AG09319 (cell line): ENCODE measurements at places on chromosomes 7 and 10.

- no peak for DNase-seq
These were observed 31.2 kb downstream of the OSBPL3 start for GRCh38 chr7:24948739-24949138.

DNA sequence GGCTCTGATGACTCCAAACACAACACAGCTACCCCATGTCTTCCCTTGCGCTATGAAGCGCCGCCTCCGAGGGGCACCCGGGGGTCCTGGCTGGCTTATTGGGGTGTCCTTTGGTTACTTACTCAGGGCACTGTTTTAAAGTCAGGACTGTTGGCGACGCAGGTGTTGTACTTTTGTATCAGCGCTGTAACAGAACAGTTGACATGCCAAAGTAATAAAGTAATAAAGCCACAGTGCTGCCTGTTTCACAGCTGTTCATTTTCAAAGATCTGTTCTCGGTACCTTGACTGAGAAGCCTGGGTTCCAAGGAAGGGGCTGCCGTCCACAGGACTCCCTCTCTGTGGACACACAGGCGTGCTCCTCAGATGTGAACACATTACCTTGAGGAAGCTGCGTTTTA, 64.1 kb downstream of the WDR37 start:
- DNase-seq, result no peak

DNA sequence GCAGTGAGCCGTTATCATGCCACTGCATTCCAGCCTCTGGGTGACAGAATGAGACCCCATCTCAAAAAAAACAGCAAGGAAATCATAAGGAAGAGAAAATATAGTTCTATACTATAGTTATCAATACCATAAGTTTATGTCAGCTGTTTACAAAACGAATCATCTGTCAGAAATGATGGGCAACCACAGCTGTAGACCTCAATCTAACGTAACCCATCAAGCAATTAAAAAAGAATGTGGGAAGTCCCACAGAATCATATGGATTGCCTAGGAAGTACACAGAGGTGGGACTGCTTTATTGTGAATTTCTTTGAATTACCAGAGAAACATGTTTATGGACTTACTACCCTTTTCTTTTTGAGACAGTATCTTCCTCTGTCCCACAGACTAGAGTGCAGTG, 6.9 kb downstream of the NRBF2 start:
- DNase-seq, result no peak

GRCh38 chr10:22268503-22268902, 47.7 kb upstream of the COMMD3 start:
- DNase-seq, result no peak

- no peak for DNase-seq
These were observed 589.0 kb downstream of the NXPH1 start for GRCh38 chr7:9022456-9022855.

DNA sequence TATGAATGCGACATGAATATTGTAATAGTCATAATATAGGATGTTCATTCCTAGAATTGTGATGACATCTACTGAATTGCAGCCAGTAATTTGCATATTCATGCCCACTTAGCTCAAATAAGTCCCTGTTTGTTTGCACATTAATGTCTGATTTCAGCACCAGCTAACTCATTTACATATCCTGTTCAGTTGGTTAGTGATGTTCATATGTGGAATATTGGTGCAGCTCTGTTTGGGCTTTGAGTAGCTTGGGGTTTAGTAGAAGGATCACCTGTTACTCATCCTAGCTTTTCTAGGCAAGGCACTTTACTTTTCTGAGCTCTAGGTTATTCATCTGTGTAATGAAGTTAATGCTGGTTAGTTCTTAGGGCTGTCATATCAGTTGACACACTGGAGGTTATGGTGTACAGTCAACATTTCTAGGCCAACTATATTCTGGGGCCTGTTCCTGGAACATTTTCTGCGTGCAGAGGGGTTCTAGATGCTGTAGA, 238.4 kb downstream of the EXOC4 start:
- DNase-seq, result no peak

DNA sequence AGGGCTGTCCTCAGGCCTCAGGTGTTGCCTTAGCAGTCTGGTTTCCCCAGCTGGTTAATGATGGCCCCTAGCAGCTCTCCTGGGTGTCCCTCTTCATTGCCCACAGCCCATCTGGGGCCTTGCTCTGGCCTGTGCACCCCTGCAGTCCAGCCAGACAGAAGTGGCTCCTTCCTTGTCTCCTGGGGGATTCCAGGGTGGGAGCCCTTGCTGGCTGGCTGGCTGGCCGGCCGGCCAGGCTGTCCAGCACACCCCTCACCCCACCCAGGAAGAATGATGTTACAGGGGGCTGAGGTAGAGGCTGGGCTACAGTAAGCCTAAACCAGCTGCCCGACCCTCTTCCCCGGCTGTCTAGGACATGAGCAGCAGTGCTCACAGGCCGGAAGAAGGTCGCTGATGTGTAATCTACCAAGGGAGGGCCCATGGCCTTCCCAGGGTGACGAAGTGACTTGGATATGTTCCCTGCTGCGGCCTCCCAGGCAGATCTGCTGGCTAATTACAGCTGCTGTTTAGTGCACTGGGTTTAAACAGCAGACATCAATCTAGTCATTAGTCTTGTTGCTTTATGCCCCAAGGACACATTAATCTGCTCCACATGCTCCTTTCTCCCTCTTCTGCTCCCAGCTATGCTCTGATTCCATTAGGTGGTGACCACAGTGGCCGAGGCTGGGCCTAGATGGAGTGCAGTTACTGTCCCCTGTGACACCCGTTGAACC, 53.8 kb upstream of the LRRC4 start:
- DNase-seq, result no peak

GRCh38 chr7:24381894-24382505, 98.0 kb downstream of the NPY start:
- DNase-seq, result no peak

DNA sequence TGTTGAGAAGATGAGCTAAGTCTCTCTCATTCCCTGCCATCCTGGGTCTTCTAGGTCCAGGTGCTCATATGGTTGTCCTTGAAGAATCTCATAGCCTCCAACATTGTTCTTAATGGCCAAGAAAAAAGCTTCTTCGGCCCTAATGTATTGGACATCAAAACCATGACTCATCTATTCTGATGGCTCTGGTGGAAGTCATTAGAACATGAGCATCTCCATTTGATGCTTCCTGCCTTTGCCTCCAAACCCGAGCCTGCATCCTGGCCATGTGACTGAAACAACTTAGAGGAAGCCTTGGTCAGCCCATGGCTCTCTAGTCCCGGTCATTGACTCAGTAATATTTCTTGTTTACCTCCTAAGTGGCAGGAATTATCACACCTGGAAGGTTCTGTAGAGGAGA, 264.1 kb upstream of the FZD8 start:
- no peak for DNase-seq

- DNase-seq, result peak; percentile 25
These were observed 166.3 kb downstream of the ZNF438 start for GRCh38 chr10:30865141-30865926.

- no peak for DNase-seq
These were observed 96.0 kb upstream of the IKZF1 start for GRCh38 chr7:50208378-50208982.

- DNase-seq, result no peak
These were observed 23.0 kb upstream of the MSS51 start for GRCh38 chr10:73456187-73456890.

DNA sequence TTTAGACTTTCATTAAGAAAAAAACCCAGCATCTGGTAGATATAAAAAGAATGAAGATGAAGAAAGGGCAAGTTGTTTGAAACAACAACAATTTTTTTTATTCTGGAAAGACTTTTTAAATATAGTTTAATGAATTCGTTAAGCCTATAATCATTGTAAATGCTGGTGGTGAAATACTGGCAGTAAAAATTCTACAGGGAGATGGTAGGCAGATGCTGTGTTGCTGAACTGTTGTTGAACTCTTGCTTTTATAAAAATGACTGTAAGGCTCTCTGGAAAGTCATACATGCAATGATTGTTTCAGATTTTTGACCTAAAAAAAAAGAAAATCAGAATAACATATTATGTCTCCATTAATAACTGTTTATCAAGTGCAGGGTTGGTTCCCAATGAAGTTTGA, 39.0 kb downstream of the SCIN start:
- DNase-seq, result no peak

GRCh38 chr7:99407872-99408378, 472 bp downstream of the PDAP1 start:
- peak; percentile 40 for DNase-seq

DNA sequence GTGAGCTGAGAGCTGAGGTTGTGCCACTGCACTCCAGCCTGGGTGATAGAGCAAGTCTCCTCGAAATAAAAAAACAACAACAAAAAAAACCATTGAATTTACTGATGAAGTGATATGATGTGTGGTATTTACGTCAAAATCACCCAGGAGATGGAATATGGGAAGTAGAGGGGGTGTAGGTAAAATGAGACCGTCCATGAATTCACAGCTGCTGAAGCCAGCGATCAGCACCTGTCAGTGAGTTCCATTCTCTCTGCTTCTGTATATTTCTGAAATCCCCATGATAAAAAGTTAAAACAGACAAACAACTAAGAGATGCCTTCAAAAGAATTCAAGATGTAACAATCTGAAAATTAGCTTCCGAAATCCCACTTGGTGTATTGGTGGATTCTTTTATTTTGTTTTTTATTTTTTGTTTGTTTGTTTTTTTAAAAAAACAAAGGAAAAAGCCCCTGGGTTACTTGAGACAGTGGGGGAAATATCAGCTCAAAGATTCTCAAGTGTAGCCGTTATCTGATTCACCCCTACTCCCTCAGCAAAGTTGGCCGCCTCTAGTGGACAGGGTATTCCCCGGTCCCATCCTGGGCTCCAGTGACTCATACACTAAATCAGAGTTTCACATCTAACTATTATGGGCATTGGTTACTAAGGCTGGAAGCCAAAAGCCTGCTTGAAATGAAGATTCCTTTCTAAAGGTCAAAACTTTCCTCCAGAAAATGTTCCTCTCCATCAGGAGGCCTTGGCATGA, 76.4 kb downstream of the MAP3K8 start:
- peak; percentile 50 for DNase-seq

DNA sequence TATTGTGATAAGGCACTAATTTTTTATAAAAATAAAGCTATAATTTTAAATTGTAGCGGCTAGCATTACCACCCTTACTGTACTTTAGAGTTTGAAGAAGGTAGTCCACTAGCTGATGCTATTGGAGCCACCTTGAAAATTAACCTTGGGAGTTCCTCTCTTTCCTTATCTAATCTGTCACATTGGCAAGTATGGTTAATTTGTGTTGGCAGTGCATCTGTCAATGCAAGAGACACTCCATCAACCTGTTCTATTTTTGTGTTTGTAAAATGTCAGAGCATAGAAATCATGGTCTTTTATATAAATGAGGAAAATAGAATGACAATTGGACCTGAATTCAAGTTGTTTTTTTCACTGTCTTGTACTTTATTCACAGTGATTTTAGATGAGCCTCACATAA, 20.5 kb downstream of the GLCCI1 start:
- no peak for DNase-seq

GRCh38 chr7:151143261-151144015, 24.1 kb downstream of the GBX1 start:
- no peak for DNase-seq

GRCh38 chr10:88228130-88228529, 355.0 kb downstream of the RNLS start:
- no peak for DNase-seq

DNA sequence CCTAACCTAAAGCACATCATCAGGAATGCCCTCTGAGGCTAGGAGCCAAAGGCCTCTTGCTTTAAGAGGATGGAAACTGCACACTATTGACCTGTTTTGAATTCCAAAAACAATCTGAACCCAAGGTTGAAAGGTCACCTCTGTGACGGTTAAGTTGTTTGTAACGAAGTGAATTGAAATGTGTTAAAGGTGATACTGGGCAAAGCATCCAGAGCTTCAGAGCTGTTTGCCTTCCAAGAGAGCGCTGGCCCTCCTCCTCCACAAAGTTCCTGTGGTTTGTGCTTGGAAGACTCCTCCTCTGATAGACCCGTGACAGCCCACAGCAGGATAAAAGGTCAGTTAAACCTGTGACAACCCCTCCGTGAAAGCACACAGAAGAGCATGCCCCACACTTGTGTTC, 133.7 kb upstream of the CTTNBP2 start:
- DNase-seq, result no peak

DNA sequence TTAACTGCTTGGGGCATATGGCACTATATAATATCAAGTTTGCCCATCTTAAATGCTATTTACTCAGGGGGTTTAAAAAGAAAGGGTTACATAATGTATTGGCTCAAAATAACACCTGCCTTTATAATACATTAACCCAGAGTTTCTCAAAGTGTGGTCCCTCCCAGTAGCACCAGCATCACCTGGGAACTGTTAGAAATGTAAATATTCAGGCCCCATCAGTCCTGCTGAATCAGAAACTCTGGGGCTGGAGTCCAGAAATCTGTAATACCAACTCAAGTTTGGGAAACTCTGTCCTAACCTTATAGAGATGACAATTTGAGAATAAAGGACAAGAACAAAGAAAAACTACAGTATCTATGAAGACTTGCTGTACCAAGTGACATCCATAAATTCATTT, 270.7 kb downstream of the PARD3 start:
- no peak for DNase-seq

DNA sequence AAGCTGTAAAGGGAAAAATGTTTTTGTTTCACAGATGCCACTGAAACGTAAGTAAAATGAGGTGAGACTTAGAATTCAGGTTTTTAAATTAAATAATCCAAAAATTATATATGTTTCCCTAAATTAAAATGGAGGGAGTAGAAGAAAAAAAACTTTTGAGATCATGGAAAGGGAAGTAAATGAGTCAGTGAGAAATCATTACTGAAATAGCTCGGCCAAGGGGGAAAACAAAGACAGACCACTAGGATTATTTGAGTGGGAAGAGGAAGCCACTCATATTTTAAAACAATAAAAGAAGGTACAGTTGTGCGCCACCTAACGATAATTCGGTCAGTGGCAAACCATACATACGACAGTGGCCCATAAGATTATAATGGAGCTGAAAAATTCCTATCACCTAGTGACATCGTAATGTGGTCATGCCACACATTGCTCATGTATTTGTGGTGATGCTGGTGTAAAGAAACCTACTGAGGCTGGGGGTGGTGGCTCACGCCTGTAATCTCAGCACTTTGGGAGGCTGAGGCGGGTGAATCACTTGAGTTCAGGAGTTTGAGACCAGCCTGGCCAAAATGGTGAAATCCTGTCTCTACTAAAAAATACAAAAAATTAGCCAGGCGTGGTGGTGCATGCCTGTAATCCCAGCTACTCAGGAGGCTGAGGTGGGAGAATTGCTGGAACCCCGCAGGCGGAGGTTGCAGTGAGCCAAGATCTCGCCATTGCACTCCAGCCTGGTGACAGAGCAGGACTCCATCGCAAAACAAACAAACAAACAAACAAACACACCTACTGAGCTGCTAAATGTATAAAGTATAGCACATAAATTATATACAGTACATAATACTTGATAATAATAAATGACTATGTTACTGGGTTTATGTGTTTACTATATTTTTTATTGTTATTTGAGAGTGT, 64.7 kb downstream of the MKX start:
- no peak for DNase-seq

DNA sequence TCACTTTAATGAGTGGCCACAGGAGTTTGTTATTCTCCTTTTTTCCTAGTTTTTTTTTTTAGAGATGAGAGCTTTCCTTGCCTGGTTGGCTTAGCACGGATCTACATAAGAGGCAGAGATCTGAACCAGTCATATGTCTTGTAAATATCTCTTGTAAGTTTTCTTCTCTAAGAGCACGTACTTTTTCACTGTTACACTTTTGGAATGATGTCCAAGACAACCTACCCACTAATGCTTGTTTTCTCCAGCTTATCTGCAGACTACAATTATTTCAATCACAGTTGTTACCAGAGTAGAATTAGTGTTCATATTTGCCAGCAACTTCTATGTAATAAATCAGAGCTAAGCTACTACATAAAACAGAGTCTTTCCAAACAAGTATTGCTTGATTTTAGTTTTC, 444.6 kb downstream of the KCNMA1 start:
- DNase-seq, result no peak

- DNase-seq, result no peak
These were observed 219.7 kb downstream of the MTERF1 start for GRCh38 chr7:91660734-91661356.
